ENCODE measurements at places on chromosomes 1 and 21. TPM values are rescaled to one million over a fixed set of nuclear protein-coding genes. Genes with fewer than 3 reads are reported as not detected.

The SAMSN1 gene
- not detected for total RNA-seq

The RGS16 gene
- total RNA-seq, result 0.16 TPM

The HLX gene
- 3.6 TPM for total RNA-seq

The CFAP74 gene
- total RNA-seq, result 0.08 TPM

The ACTN2 gene
- not detected for total RNA-seq

The FBLIM1 gene
- 30.9 TPM for total RNA-seq

The PFDN2 gene
- total RNA-seq, result 103 TPM

The SPRR5 gene
- total RNA-seq, result not detected

The IGSF9 gene
- total RNA-seq, result 0.14 TPM
